ENCODE measurements at places on chromosomes 13 and 19.

GRCh38 chr19:45251452-45252354 lies 632 bp downstream of the MARK4 start:
- DNase-seq = no peak

GRCh38 chr13:34358811-34359513 lies 541.0 kb downstream of the RFC3 start:
- no peak for DNase-seq

DNA sequence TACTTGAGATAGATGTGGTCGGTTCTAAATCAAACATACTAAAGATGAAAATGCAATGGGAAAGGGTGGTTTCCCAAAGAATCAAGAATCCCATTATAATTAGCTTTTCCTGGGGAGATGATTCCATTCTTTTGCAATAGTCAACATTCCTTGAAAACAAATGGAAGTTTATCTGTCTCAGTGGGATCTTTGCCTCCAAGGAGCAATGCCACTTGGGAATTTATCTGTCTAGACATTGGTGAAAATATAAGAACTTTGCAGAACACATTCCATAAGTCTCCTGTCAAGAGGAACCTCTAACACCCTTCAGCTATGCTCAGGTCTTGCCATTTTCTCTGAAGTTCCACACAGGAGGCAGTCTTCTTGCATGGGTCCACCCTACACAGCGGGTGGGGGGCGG lies 152.5 kb downstream of the KCTD12 start:
- no peak for DNase-seq

GRCh38 chr13:35598233-35598632 lies 121.7 kb upstream of the MAB21L1 start:
- DNase-seq = no peak

- no peak for DNase-seq
Observed at GRCh38 chr19:39145180-39145953, 19.8 kb downstream of the PAK4 start.

DNA sequence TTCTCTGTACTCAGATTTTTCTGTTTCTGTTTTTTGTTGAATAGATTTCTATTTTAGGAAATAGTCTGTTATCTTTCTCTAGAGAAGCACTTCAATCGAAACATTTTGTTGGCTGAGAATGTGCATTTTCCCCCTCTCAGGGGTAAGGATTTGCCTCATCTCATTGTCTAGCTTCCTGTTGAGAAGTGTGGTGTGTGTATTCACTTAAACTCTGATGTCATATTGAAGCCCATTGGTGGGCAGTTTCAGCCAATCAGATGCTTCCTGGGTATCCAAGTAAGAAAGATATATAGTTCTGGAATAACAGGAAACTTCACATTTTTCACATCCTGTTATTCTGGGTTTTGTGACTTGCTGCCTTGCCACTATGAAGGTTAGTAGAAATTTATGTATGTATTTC lies 87.6 kb downstream of the ARHGEF7 start:
- no peak for DNase-seq

GRCh38 chr13:37950016-37950415 lies 80.4 kb upstream of the TRPC4 start:
- no peak for DNase-seq

- DNase-seq = no peak
Observed at GRCh38 chr19:58010507-58010906, 7.9 kb upstream of the ZNF606 start.

- DNase-seq = no peak
Observed at GRCh38 chr13:44271473-44271872, 102.2 kb upstream of the SERP2 start.

GRCh38 chr13:109126891-109127641 lies 497.7 kb downstream of the MYO16 start:
- no peak for DNase-seq

DNA sequence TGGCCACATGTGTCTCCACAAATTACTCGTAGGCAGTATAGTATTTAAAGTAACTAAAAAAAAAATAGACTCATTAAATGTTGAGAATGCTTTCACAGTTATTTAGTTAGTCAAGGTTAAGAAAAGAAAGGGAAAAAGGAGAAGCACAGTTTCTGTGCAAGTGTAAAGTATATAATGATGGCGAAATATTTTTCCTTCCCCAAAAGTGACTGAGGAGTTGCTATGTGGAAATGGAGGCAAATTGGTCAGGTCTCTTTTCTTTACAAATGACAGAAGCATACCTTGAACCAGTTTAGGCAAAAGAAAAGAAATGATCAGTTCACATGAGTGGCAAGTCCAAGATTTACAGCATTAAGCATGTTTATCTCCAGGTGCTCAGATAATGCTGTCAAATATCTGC lies 18.0 kb downstream of the CSNK1A1L start:
- DNase-seq = no peak

DNA sequence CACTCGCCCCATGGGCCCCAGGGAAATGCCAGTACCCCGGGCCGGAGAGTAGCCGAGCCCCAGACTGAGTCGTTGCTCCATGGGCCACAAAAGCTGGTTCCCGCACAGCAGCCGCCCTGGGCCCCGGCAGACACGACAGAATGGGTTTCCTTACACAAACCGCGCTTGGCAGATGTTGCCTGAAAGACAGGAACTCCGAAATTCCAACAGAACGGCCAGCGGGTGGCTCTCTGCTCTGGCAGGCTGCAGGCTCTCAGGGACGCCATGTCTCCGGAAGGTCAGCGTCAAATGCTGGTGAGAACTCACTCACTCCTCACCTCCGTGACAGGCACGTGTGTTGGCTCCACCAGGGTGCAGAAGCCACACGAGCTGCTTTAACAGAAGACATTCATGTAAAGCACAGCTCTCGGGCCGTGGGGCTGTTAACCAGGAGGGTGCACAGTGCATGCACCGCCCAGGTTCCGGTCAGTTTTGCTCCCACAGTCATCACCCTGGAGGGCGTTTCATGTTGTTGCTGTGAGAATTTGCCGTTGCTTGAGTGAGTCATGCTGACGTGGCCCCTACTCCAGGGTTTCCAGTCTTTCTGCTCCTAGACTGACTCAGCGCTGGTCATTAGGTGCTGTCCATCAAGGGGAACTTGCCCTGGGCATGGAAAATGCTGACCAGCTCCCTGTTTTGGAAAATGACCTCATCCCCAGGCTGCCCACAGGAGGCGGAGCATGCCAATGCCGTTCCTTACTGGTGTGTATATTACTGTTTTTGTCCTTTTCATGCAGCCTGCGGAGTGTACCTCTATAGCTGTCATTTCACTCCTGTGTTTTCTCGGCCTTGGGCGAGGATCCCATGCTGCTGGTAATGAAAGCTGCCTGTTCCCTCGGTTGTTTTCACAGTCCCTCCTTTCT lies 44.8 kb downstream of the ANKRD10 start:
- no peak for DNase-seq

DNA sequence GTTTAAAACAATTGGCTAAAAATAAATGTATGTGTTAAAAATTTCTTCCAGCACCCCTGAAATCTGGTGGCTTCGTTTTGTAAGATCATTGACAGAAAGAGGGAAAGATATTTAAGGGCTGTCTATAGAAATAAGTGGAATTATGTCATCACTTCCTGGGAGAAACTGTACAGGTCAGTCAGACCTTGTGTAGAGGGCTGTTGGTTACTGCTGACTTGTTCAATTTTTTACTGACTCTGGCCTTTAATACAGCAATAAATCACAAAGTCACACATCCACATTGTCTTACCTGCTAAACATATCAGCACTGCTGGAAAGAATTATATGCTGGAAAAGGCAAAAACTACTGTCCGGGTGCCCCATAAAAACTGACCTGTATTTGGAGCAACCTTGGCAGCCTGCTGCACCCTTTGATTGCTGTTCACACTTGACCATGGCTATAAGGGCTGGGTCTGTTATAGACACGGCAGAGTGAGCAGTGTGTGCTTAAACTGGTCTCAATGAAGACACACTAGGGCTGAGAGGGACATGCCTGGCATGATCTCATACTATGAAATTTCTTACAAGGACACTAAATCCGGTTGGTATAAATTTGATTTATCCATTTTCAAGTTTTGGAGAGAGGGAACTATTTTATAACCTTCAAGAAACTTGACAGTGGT lies 162.1 kb downstream of the NHLRC3 start:
- DNase-seq = no peak

DNA sequence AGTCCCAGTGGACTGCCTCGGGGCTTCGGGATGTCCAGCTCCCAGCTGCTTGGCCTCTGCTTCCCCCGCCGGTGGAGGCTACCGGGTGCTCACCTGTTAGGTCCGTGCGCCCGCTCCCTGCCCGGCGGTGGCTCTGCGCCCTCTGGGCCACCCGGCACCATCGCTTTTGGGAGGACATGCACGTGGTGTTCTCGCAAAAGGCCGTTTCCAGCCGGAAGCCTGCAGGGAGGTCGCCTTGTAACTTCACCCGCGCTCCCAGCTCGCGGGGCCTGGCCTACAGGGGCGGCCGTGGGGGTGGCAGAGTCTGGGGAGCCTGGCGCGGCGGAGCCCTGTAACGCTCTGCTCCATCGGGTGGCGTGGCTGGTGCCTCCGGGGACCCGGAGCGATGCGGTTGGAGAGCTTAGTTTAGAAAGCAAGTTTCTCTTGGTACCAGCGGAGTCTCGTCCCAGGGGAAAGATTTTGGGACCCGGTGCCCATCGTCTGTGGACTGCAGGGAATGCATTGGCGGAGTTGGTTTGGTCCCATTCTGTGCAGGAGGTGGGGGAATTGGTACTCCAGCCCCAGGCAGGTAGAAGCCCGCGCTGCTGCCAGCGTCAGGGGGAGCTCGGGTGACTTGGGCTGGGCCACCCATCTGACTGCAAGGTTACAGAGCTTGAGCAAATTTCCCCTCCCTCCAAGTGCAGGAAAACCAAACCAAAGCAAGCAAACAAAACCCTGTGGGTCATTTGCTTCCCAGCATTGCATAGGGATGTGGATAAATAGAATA lies 673 bp downstream of the SPATA13 start:
- peak; percentile 16 for DNase-seq

DNA sequence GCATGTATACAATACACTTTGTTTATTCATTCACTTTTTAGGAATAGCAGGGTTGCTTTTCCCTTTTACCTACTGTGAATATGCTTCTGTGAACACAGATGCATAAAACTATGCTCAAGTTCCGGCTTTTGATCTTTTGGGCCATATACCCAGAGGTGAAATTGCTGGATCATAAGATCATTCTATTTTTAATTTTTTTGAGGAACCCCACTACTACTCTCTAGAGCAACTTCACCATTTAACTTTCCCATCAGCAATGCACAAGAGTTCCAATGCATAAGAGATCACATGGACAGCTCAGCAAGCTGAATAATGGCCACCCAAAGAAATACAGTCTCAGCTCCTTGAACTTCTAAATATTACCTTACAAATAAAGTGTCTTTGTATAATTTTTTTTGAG lies 17.0 kb upstream of the SIGLEC10 start:
- DNase-seq = no peak

DNA sequence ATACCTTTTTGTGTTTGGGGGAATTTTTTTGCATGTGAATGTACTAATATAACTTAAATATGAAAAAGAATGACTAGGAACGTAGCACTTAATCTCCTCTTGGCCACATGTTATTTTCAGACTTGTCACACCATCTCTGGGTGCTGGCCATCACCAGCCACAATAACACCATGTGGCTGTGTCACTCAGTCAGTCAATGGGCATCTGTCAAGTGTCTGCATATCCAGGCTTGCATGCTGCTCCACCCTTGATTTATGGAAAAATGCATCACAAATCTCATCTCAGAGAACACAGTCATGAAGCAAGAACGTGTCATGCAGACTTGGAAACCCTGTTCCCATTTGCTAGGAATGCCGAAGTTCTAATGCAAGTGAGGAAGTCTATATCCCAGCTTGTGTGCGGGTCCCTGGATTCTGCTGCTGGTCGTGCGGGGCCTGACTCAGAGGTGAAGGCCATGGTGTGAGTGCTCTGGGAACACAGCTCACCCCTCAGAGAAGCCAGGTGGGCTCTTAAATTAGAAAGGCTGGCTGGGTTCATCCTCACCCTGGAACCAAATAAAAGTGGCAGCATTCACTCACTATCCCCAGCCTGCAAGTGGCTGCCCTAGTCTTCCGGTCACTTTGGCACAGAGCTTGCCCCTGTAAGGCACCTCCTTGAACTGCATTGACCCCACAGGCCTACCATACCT lies 53.6 kb upstream of the ARHGEF7 start:
- DNase-seq = no peak

GRCh38 chr19:34471906-34472700 lies 9.5 kb upstream of the WTIP start:
- no peak for DNase-seq

DNA sequence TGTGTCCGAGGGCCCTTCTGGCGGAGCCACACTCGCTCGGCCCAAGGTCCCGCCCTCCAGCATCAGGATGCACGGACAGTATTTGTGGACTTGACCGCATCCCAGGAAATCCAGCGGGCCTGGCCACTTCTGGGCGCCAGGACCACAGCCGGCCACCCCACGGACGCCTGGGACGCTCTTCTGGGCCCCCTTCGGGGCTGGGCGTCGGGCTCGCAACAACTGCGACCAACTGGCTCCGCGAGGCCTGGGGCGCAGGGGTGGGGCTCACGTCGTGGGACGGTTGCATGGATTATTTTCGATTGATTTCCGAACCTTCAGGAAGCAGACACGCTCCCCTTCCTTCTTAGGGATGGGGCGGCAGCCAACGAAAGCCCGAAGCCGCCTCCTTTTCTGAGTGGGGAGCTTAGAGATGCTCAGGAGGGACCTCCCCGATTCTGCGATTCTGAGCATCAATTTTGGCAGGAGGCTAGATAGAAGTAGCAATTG lies 521 bp upstream of the NUP58 start:
- no peak for DNase-seq

GRCh38 chr19:1169411-1169791 lies 4.7 kb downstream of the SBNO2 start:
- no peak for DNase-seq

DNA sequence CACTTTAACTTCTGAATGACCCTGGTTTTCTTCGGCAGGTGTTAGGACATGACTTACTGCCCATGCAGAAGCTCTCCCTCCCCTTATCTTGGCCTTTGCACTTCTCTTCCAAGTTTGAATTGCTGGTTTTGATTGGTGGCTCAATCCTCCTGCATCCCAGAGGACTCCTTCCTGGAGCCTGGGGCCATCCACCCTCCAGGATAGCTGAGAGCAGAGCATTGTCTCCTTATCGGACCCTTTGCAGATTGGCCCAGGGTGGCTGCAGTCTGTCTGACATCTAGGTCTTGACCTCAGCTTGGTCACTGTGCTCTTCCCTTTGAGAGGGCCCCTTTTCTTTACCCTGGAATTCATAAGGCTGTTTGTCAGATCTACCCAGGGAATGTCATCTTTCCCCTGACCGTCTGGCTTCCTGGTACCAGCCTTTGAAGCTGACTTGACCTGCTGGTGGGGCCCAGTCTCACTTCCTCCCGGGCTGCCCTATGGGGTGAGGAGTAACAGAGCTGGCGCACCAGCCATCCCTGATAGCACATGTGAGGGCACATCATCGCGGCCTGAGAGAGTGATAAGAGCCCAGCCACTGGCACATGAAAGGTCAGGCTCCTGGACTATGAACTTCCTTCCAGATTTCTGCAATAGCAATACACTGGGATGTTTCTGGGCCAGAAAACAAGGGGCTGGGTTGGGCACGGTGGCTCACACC lies 172.9 kb upstream of the UBL3 start:
- no peak for DNase-seq

DNA sequence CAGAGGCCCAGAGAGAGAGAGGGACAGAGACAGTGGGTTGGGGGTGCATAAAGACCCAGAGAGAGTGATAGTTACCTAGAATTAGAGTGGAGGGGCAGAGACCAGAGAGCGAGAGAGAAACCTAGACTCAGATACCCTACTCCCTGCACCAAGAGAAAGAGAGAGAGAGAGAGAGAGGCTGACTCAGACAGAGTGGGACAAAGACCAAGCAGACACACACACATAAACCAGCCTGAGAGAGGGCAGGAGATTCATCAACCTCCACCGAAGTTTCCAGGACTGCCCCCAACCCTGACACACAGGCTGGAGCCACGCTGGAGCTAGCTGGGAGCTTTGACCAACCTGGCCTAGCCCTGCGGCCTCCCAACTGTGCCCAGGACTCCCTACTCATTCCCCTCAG lies 12.9 kb downstream of the SYT3 start:
- no peak for DNase-seq
